ENCODE measurements at places on chromosomes 3 and 15.

DNA sequence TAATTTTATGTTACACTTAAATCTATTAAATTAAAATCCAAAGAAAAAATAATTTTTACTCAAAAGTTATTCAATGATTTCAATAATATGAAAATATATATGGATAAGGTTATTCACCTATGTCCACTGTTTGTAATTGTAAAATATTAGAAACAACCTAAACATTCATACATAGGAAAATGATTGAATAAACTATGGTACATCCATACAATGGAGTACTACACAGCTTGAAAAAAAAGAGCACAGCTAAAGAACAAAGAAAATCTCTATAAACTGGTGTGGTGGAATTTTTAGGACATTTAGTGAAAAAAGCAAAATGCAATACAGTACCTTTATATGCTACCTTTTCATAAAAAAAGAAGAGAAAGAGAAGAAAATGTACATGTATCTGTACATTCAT, 52.8 kb downstream of the SHOX2 start:
- no peak for DNase-seq

GRCh38 chr3:2910997-2911396, 199.2 kb downstream of the IL5RA start:
- no peak for DNase-seq

GRCh38 chr15:46933332-46933731, 784.0 kb upstream of the SEMA6D start:
- DNase-seq, result no peak

- no peak for DNase-seq
Measured at GRCh38 chr15:79171320-79172031, 80.9 kb upstream of the RASGRF1 start.

Measured in inflammatory macrophage treated with lipopolysaccharide for 1 hour (primary cell).